ENCODE measurements at places on chromosomes 7 and 10. TPM values are rescaled to one million over a fixed set of nuclear protein-coding genes. Genes with fewer than 3 reads are reported as not detected.

FANK1 gene
- not detected for polyA plus RNA-seq

OIT3 gene
- polyA plus RNA-seq = not detected

RBM20 gene
- not detected for polyA plus RNA-seq

ZNF398 gene
- 13.9 TPM for polyA plus RNA-seq

KIF11 gene
- polyA plus RNA-seq = 0.87 TPM

GDF10 gene
- 0.19 TPM for polyA plus RNA-seq

RP9 gene
- polyA plus RNA-seq = 15.1 TPM

CHN2 gene
- polyA plus RNA-seq = 2.1 TPM

IL15RA gene
- polyA plus RNA-seq = 17.4 TPM

PIP gene
- not detected for polyA plus RNA-seq

BTBD16 gene
- polyA plus RNA-seq = 0.09 TPM

SOSTDC1 gene
- polyA plus RNA-seq = not detected

LOXL4 gene
- polyA plus RNA-seq = 0.10 TPM

ZPBP gene
- polyA plus RNA-seq = not detected

UCN3 gene
- polyA plus RNA-seq = not detected

SFTPD gene
- not detected for polyA plus RNA-seq

ADARB2 gene
- polyA plus RNA-seq = not detected

CALML5 gene
- polyA plus RNA-seq = not detected

CLDN3 gene
- polyA plus RNA-seq = not detected

NKX6-2 gene
- polyA plus RNA-seq = not detected

NPS gene
- polyA plus RNA-seq = not detected

TNS3 gene
- not detected for polyA plus RNA-seq

MEIG1 gene
- 0.62 TPM for polyA plus RNA-seq

MINDY4 gene
- polyA plus RNA-seq = 0.94 TPM

GSTO2 gene
- polyA plus RNA-seq = 1.2 TPM

PLPP4 gene
- polyA plus RNA-seq = not detected

TRIM73 gene
- polyA plus RNA-seq = 1.5 TPM

PON1 gene
- polyA plus RNA-seq = not detected

ABCC2 gene
- 0.72 TPM for polyA plus RNA-seq

CABCOCO1 gene
- not detected for polyA plus RNA-seq

PTER gene
- polyA plus RNA-seq = 22.1 TPM

CPED1 gene
- polyA plus RNA-seq = not detected

SPACDR gene
- 0.26 TPM for polyA plus RNA-seq

GLI3 gene
- polyA plus RNA-seq = not detected

CNPY1 gene
- not detected for polyA plus RNA-seq

ENTPD1 gene
- 1.6 TPM for polyA plus RNA-seq

FBXO24 gene
- 0.36 TPM for polyA plus RNA-seq

ACBD7 gene
- not detected for polyA plus RNA-seq

CFAP43 gene
- polyA plus RNA-seq = not detected

ZNF212 gene
- polyA plus RNA-seq = 4.5 TPM

TDRD1 gene
- polyA plus RNA-seq = not detected

PRPS1L1 gene
- not detected for polyA plus RNA-seq

CUEDC2 gene
- polyA plus RNA-seq = 57.5 TPM

INSYN2A gene
- polyA plus RNA-seq = not detected

FAM107B gene
- 273 TPM for polyA plus RNA-seq

BHLHA15 gene
- not detected for polyA plus RNA-seq

AMZ1 gene
- polyA plus RNA-seq = 0.15 TPM

TMEM120A gene
- 24.1 TPM for polyA plus RNA-seq

MOGAT3 gene
- not detected for polyA plus RNA-seq

PDK4 gene
- polyA plus RNA-seq = not detected

ANXA8 gene
- not detected for polyA plus RNA-seq

DKK1 gene
- not detected for polyA plus RNA-seq

SPDYE11 gene
- polyA plus RNA-seq = 0.10 TPM

TMEM176A gene
- polyA plus RNA-seq = 0.26 TPM

CDHR1 gene
- polyA plus RNA-seq = not detected

PON3 gene
- not detected for polyA plus RNA-seq

SFRP5 gene
- polyA plus RNA-seq = not detected

All from CD4-positive, alpha-beta memory T cell (primary cell).